ENCODE measurements at places on chromosomes 11 and 22. TPM values are rescaled to one million over a fixed set of nuclear protein-coding genes. Genes with fewer than 3 reads are reported as not detected.
A peak's percentile ranks its signal among the peaks of the same experiment; 100 is the strongest.

- DNase-seq: no peak
These were observed 579 bp downstream of the TANGO2 start for GRCh38 chr22:20021196-20022181.

DNA sequence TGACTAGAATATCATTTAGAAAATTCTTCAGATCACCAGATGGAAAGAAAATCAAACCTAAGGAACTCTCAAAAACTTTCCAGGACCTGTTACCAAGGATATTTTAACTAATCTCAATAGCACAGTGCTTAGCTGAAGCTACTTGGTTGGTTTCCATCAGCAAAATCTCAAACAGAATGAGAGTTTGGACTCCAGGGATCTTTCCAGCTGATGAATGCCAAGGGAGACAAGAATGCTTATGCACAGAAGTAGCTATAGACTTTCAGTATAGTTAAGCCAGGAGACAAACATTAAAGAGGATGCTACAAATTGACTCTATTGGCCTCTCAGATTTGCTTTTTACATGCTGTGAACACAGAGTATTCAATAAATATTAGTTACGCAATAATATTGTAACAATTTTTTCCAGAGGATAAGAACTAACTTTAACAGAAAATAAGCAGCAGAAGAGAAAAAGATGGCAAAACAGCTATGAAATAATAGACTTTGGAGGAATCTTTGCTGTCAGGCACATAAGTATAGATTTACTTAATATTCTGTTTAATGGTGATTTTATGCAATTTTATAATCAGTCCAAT, 331.4 kb downstream of the DLG2 start:
- DNase-seq: no peak

- no peak for DNase-seq
These were observed 673.1 kb downstream of the KCNA4 start for GRCh38 chr11:29343465-29344333.

DNA sequence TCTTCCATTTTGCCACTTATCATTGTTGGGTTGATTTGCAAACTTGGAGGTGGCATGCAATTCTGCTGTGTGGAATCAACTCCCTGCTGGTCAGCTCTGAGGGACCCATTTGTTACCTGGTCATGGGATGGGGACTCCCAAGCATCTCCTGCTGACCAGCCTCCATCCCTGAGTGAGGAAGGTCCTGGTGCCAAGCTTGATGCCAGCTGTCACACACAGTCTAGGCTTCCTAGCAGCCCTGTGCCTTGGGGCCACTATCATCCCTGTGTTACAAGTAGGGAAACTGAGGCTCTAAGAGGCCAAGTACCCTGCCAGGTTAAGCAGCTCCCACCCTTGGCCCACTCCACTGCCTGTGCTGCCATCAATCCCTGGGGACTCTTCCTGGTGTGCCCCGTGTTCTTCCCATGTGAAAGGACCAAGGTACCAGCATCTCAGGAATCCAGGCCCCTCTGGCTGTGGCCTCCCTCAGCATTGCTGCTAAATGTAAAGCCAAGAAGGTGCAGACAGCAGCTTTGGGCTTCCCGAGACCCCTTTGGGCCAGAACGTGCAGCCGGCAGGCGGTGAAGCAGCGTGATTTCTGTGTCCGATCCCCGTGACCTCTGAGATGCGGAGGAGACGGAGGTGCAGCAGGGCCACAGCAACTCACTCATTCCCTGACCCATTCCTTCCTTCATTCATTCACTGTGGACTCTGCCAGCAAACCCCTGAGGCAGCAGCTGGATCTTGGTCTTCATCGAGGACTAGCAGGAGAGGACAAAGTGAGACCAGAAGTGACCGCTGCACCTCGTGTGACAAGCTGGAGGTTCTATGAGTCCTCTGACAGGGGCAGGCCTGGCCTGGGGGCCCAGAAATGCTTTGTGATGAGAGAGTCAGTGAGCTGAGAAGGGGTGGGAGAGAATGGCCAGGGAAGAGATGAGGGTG, 49.7 kb downstream of the MYEOV start:
- peak; percentile 65 for DNase-seq

DNA sequence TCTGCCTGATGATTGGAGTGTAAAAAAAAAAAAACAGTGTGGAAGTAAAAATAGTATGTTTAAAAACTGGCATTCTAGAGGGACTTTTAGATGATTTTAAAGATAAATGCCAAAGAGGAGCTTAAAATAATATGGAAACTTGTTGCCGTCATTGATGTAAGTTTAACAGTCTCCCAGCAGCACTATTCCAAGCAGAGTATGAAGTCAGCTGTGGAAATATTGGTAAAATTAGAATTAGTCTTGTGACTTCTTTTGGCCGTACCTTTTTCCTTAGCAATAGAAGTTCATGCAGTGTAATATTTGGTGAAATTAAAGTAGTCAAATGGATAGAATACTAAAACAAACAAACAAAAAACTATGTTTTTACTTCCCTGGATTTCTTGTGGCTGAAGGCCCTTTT, 134.9 kb downstream of the METTL15 start:
- DNase-seq: no peak

GRCh38 chr11:46385169-46386004, 3.9 kb downstream of the MDK start:
- no peak for DNase-seq

DNA sequence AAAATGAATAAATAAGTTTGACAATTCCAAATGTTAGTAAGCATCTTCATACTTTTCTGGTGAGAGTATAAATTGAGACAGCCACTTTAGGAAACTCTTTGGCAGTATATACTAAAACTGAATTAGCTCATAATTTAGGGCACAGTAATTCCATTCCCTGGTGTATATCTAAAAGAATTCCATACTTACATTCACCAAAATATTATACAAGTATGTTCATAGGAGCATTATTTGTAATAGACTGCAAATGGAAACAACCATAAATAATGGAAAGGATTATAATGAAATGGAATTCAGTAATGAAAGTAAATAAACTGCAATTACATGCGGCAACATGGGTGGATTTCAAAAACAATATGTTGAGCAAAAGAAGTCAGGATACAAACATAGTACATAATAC, 315.8 kb upstream of the LRRC4C start:
- no peak for DNase-seq

DNA sequence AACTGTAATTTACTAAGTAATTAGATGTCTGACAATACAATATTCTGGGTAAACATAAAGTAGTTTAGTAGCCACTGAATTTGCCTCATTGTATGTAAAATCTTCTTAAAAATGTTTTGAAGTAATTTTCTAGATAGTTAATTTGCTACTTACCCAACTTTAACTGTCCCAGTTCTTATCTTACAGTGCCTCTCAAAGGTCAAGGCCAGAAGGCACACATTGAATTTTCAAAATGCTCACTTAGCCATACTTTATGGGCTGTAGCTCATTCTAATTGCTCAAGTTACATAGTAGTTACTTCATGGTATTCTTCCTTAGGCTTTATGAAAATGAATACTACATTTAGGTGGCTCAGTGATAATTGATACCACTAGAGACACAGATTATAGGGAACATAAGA, 666.6 kb downstream of the CNTN5 start:
- DNase-seq: no peak

DNA sequence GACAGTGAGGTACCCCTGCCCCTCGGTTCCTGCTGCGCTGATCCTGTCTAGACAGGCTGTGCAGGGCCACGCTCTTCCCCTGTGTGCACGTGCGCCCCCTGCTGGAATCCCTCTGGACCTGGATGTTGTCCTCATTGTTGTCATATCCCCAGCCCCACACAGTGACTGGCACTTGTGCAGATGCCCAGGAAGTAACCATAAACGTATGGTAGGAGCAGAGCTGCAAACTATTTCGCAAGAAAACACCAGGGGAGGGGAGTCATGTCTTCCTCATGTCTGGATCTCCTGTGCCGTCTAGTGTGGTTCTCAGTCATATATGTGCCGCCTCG, 114.7 kb downstream of the CRYBB2 start:
- peak; percentile 88 for DNase-seq

DNA sequence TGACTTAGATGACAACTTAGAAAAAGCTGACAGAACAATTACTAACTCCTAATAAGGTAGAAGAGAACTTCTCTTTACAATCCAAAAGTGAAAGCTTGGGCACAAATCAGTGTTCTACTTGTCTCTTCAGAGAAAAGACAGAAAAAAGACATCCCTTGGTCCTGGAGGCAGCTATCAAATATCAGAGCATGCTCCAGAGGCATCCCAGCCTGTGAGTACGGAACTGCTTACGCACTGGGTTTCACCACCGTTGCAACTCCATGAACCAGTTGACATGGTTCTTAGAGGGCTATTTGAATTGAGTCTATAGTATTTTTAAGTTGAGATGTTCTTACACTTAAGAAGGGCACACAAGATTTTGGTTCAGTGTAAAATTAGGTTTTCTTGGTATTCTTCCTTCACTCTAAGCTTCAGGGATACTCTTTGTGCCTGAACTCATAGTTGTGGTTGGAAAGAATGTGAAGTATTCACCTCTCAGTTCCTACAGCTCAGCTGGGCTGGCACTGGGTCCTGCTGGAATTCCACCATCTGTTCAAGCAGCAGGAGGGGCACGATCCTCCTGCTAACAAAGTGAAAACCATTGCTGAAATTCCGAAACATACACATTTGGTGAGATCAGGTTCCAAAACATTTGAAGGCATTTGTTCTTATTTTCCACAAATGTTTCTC, 6.3 kb downstream of the AKIP1 start:
- DNase-seq: no peak

GRCh38 chr11:4748438-4748837, 21.3 kb downstream of the OR51F1 start:
- no peak for DNase-seq

DNA sequence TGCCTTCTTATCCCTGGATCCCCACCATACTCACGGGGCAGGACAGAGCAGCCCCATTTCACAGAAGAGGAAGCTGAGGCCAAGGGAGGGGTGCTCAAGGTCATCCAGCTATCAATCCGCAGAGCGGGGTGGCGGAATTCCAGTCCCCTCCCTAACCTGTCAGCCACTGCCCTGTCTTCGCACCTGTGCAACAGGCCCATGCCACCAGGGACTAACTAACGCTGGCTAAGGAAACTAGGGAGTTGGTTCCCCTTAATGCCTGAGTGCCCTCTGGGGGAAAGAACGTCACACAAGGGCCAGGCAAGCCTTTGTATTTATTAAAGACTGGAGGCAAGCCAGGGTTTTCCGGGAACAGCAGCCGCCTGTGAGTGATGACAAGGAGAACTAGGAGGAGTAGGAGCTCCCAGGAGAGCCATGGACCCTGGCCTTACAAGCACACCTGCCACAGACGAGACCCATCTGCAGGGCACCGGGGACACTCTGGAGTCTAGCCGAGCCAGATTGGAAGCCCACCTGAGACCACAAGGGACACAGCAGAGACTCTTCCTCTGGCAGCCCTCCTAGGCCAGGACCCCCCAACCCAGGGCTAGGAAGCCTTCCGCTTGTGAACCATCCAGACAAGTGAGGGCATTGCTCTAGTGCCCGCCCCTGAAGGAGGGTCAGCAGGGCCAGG, 64.4 kb downstream of the MYH9 start:
- no peak for DNase-seq

DNA sequence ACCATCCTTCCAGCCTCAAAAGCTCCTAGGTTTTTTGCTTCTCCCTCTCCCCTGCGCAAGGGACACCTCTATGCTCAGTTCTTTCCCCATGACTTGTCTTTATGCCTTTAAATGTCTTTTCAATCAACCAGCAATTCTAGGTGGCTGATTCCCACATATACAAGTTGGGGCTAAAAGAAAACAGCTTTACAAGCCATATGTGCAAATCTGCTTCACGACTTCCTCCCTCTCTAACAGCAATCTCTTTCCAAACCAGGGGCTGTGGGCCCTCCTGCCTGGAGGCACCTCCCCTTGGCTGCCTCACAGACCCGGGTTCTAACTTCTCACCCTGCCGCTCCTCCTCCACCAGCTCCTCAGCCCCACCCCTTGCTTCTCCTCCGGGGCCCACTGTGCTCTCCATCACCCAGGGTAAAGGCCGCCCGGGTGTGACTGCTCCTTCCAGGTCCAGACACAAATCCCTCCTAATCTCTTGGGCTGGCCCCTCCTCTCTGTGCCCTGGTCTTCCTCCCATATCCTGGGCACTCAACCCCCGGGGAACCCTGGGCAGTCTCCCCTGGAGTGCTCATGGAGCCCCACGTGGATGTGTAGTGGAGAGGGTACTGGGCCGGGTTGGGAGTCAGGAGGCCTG, 14.1 kb downstream of the TMPRSS13 start:
- DNase-seq: peak; percentile 74

- DNase-seq: no peak
These were observed 51.9 kb upstream of the WT1 start for GRCh38 chr11:32487270-32487669.

- DNase-seq: no peak
These were observed 43.3 kb downstream of the PDGFD start for GRCh38 chr11:104120493-104121137.

DNA sequence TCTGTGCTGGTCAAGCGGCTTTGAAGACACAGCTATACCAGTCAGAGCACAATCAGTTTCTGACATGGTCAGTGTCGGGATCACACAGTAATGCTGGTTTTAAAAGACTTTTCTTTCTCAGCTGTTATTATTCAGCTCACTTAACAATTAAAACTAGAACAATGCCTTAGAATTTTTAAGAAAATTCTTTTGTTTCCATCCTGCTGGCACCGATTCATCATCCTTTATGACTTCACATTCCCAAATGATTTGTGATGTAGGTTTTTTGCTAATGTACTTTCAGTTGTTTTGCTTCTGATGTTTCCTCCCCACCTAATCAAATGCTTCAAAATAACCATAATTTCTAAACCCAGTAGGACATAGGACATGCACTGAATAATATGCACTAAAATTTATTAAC, 34.5 kb upstream of the OLFML1 start:
- no peak for DNase-seq

The C11orf68 gene
- total RNA-seq: 33.4 TPM

The DDIAS gene
- 1.7 TPM for total RNA-seq

The UBQLN3 gene
- 0.22 TPM for total RNA-seq

The PRAME gene
- not detected for total RNA-seq

The SNU13 gene
- total RNA-seq: 116 TPM

The KDM4D gene
- 0.93 TPM for total RNA-seq

The AGBL2 gene
- 0.42 TPM for total RNA-seq

The RAB36 gene
- total RNA-seq: 3.2 TPM

The ANO5 gene
- total RNA-seq: 1.2 TPM

The KRTAP5-7 gene
- total RNA-seq: 0.39 TPM

The IRAG1 gene
- total RNA-seq: 24.8 TPM

The SYCE3 gene
- not detected for total RNA-seq

The GLYAT gene
- total RNA-seq: 6.4 TPM

Measured in mesenteric fat pad (tissue), 1 donor.